ENCODE measurements at places on chromosomes 6 and 20.

GRCh38 chr6:13425943-13426931, 61.2 kb downstream of the GFOD1 start:
- H3K36me3 ChIP-seq = no peaks in the 10 kb centered on the region
- H3K27me3 ChIP-seq = peaks cover 45% of the 10 kb centered on the region
- no peak overlapping the region for H3K4me3 ChIP-seq
- no peak overlapping the region for H3K27ac ChIP-seq

DNA sequence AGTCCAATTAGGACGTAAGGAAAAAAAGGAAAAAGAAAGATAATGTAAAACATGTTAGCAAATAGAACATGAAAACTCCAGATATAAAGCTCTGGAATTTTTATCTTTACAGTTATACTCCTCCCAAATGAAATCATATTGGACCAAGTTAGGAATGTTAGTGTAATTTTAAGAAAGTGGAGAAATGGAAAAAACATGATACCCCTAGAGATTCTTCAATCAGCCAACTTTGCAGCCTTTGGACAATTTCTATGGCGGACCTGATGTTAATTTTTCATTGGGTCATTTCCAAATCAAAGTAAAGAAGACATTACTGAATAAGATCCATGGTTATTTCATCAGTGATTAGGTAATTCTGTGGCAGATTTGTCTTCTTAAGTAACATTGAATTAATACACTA, 748.7 kb downstream of the RFPL4B start:
- no peaks in the 10 kb centered on the region for H3K4me1 ChIP-seq
- no peaks in the 10 kb centered on the region for H3K36me3 ChIP-seq
- H3K4me3 ChIP-seq = no peak overlapping the region

GRCh38 chr6:165983112-165984072, 184.3 kb downstream of the TBXT start:
- DNase-seq = no peak
- H3K4me1 ChIP-seq = peaks cover 4% of the 10 kb centered on the region

GRCh38 chr6:157516319-157517026, 135.5 kb downstream of the ZDHHC14 start:
- DNase-seq = no peak
- peaks cover 4% of the 10 kb centered on the region for H3K27me3 ChIP-seq

DNA sequence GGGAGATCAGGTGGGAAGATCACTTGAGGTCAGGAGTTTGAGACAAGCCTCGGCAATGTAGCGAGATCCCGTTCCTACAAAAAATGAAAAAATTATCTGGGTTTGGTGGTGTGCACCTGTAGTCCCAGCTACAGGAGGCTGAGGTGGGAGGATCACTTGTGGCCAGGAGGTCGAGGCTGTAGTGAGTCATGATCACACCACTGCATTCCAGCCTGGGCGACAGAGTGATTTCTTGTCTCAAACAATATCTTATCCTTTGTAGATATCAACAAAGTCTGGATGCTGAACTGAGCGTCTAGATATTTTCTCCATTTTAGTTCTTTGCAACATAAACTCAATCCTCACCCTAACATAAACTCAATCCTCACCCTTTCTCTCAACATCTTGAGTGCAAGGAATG, 197.6 kb downstream of the DTNBP1 start:
- H3K4me3 ChIP-seq = no peak overlapping the region
- H3K27me3 ChIP-seq = no peaks in the 10 kb centered on the region
- no peak overlapping the region for H3K27ac ChIP-seq
- H3K4me1 ChIP-seq = peaks cover 7% of the 10 kb centered on the region
